ENCODE measurements at places on chromosomes 6 and 20. TPM values are rescaled to one million over a fixed set of nuclear protein-coding genes. Genes with fewer than 3 reads are reported as not detected.

Gene FAM83B
- 0.72 TPM for total RNA-seq

- no peak for DNase-seq
Measured at GRCh38 chr20:22452442-22453011, 131.8 kb downstream of the FOXA2 start.

Gene LY6G5B
- 16.9 TPM for total RNA-seq

Gene EPPIN
- not detected for total RNA-seq

DNA sequence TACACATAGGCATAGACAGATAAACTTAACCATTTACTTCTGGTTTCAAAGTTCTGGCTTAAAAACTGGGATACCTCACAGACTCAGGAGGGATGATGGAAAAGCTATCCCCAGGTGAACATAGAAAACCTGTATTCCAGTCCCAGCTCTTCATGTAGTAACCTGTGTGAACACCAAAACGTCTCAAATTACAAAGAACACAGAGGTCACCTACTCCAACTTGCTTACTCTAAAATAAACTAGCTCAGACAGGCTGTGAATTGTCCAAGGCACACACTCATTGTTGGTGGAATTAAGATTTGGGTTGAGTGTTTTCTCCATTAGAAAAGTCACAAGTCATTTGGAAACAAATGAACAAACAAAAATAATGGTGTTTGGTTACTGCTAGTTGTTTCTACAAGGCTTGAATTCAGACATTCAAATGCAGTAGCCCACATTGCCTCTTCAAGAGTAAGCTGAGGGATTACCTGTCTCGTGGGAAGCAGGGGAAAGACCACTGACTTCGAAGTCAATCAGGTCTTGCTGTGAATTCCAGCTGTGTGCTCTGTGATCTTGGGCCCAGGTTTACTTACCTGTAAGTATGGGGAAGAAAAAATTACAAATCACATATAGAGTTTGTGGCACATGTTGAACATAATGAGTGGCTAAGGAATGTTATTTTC lies 48.2 kb upstream of the LRRC1 start:
- no peak for DNase-seq

DNA sequence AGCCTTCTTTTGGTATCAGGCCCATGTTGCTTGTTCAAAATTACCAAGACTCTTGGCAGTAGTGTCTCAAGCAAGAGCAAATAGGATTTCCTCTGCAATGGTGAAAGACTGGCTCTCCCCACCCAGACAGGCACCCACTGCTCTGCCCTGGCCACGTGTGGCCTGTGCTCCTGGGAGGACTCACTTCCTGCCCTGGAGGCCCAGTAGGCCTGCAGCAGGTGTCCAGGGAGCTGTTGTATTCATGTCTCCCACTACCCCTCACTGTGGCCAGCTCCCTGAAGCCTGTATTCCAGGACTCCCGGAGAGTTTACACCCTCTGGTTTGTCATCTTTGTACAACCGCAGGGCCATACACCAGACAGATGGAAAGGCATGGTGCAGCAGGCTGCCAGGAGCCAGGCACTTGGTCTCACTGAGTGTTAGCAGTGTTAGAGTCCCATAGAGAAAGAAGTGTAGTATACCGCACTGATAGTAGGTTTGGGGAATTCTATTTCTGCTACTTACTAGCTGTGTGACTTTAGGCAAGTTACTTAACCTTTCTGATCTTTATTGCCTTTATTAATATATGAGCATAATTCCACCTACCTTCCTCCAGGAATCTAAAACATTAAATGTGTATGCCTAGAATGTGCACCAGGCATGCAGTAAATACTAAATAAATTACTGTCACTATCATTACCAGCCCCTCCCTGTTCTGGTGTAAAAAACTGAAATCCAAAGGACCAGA lies 159.7 kb downstream of the TMEM242 start:
- no peak for DNase-seq

Gene GHRH
- not detected for total RNA-seq

GRCh38 chr20:57628047-57628961 lies 8.1 kb upstream of the ZBP1 start:
- DNase-seq, result no peak

GRCh38 chr6:49933526-49933925 lies 30.4 kb downstream of the DEFB114 start:
- DNase-seq, result no peak

DNA sequence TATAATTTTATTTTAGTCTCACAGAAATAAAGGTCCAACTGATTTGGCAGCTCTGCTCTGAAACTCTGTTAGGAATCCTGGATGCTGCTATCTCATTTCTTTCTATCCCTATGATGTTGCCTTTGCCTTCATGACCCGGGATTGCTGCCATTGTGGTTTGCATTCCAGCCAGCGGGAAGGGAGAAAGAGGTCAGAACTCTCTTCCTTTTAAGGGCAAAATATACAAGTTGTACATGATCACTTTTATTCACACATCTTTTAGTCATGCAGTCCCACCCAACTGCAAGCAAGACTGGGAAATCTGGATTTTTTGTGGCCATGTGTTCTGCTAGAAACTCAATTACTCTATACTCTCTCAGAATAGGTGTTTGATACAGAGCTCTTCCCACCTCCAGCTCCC lies 263.1 kb upstream of the ZFP64 start:
- DNase-seq, result no peak

DNA sequence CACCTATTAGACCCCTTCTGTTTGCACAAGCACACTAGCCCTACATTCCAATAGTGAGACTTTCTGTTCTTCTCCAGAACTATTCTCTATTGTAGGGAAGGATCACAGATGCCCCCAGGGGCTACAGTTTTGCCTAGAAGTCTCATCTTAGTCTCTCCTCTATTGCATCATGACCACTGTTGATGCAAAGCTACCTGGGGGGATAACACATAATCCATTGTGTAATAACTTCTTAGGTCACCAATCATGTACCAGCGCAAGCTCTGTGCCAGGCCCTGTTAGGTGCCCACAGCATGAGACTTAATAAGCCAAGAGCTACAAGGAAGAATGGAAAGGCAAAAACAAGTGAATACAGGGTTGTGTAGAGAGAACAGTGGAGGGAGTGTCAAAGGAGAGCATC lies 98.1 kb upstream of the TNFAIP3 start:
- DNase-seq, result no peak

Gene OTOR
- total RNA-seq, result not detected

Gene KCNK16
- total RNA-seq, result not detected

Gene PRR18
- total RNA-seq, result 0.37 TPM

Gene FNDC1
- total RNA-seq, result not detected

DNA sequence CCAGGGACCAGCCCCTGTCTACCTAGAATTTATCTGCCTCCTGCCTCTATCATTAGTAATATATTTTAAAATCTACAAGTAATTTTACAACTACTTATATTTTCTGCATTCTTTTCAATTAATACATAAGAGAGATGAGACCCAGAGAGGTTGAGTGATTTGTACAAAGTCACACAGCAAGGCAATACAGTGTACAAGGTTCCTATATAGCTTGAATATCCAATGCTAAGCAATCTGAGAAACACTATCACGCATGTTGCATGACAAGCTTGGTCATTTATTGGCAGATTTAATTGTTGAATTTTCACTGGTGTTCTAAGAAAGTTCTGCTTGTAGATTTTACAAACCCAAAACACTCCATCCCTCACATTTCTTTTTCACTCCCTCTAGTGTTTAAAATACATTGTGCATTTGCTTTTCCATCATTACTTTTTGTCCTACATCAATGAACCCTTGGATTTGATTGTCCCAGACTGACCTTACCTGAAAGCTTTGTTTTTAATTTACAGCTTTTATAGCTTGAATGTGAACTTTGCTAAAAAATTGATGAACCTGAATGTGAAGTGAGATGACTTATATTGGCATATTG lies 520.9 kb upstream of the CITED2 start:
- no peak for DNase-seq

DNA sequence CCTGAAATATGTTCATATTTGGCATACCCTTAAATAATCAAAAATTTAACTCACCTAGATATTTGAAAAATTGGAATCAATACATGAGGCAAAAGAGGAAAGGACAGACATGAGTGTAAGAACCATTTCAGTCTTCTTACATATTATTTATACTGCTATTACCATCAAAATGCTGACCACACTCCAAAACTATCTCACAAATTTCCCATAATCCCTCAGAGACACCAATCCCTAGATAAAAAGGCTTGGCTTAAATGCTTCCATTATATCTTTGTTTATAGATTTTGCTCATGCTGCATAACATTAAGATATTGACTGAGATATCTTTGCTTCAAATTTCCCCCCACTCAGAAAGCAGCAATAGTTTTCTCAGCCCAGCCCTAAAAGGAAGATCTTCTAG lies 11.7 kb upstream of the NT5DC1 start:
- no peak for DNase-seq

DNA sequence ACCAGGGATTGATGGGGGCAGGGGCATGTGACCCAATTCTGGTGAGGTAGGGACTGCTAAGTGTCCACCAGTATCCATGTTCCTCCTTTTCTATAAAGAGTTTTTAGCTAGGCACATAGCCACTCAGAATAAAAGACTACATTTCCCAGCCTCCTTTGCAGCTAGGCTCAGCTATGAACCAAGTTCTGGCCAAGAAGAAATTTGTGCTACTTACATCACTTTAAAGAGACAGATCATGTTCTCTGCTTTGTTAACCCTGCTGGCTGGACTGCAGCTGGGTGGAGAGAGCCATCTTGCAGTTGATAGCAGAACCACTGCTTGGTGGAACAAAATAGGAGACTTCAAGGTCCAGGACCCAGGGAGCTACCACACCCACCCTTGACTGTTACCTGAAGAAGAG lies 5.3 kb upstream of the CCM2L start:
- no peak for DNase-seq

Gene FUT9
- not detected for total RNA-seq

Gene ZKSCAN3
- total RNA-seq, result 2.9 TPM

DNA sequence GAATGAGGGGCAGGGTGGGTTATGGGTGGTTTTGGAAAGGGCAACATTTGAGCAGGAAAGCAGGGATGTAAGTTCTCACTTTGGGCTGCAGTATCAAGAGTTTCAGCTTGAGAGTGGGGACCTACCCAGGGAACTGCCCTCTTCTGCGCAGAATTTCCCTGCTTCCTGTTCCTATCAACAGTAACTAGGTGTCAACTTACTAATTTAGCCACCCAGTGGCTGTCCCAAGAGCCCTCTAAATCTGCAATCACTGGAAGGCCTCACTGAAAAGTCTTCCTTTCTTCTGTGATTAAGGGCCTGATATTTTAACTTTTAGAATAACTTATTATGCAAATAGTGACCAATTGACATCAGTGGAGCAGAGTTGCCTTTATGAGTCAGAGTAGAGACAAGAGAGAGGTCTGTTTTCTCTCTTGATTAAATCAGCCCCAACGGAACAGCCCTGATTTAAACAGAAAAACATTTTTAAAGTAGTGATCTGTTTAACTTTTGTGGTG lies 118.2 kb upstream of the RIPOR2 start:
- no peak for DNase-seq

DNA sequence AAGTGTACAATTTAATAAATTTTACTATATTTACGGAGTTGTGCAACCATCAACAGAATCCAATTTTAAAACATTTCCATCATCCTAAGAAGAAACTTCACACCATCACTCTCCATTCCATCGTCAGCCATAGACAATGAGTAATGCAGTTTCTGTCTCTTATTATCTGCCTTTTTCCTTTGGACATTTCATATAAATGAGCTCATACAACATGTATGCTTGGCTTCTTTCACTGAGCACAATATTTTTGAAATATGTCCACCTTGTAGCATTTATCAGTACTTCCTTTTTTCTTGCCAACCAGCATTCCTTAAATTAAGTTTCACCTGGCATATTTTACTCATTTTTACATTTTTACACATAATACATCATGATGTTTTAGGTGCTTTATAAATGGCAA lies 22.7 kb upstream of the HIVEP1 start:
- no peak for DNase-seq

Gene DEF6
- total RNA-seq, result 17.4 TPM

GRCh38 chr6:40579101-40579500 lies 8.1 kb downstream of the LRFN2 start:
- DNase-seq, result no peak

GRCh38 chr6:81937296-81937937 lies 184.9 kb upstream of the TENT5A start:
- DNase-seq, result no peak

GRCh38 chr20:37917461-37917860 lies 14.5 kb downstream of the VSTM2L start:
- no peak for DNase-seq

Gene PHACTR3
- 0.19 TPM for total RNA-seq

DNA sequence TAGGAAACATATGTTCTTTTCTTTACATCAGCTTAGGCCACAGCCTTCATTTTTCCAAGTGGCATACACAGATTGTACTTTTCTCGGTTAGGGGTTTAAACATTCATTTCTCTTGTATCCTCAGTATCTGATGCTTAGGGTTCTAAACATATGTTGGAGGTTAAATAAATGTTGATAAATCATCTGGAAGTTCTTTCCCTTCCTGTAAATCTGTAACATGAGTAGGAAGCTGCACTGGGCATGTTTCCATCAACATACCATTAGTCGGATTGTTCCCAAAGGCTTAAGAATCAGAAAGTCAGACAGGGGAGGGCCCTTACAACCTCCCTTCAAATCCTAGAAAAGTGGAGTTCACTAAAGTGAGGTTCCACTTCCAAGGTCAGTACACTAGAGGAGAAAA lies 54.8 kb upstream of the BCLAF1 start:
- DNase-seq, result no peak

DNA sequence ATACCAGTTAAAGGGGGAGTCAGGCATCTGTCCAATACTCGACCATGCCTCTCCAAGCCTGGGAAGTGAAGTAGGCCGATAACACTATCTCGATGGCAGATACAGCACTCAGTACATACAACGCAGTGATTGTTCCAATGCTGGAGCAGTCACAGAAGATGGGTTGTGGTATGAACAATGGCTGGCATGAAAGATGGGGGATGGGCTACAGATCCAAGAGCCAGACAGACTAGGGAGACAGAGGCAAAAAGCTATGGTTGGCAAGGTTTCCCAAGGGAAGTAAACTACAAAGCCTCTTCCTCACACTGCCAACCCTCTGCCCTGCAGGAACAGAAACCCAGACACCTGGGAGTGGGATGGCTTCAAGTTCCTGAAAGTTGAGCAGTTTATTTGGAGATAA lies 19.2 kb downstream of the FKBP1A start:
- no peak for DNase-seq

Gene GNL1
- 40.1 TPM for total RNA-seq

DNA sequence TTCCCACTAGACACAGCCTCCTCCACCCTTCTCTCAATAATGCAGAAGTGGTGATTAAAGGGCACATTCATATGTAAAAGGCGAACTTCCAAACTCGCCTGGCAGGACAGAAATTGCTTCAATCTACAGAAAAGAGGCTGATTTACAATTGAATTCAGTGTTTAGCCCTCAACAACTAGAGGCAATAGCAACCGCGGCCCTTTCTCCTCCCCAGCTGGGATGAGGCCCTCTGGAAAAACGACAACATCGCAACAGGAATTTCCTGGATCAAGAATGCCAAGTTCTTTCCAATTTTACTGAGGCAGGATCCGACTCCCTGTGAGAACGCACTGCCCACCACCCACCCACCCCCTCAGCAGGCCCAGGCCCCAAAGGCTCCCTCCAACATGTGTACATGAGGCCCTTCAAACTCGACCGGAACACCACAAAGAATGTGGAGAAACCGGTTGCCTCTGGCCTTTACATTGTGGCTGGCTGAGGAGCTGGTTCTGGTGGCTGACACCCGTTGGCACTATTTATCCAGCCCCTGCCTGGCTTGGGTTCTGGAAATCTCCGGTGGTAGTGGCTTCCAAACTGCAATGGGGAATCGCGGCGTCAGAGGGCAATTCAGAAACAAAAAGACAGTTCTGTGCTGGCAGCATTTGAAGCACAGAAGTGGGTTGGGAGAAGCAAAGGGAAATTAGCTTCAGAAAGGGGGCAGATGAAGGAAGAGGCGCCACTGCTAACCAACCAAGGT lies 36.8 kb downstream of the ZMYND8 start:
- DNase-seq, result no peak

Gene C20orf202
- total RNA-seq, result 0.38 TPM
